ENCODE measurements at places on chromosomes 12 and 14. TPM values are rescaled to one million over a fixed set of nuclear protein-coding genes. Genes with fewer than 3 reads are reported as not detected.
A peak's percentile ranks its signal among the peaks of the same experiment; 100 is the strongest.

OTOGL gene
- total RNA-seq = 0.27 TPM

- no peaks in the 10 kb centered on the region for H3K36me3 ChIP-seq
- no peaks in the 10 kb centered on the region for H3K4me1 ChIP-seq
- no peak for DNase-seq
- no peak overlapping the region for H3K4me3 ChIP-seq
- no peaks in the 10 kb centered on the region for H3K27me3 ChIP-seq
Measured at GRCh38 chr12:29944269-29945000, 160.7 kb upstream of the TMTC1 start.

DNA sequence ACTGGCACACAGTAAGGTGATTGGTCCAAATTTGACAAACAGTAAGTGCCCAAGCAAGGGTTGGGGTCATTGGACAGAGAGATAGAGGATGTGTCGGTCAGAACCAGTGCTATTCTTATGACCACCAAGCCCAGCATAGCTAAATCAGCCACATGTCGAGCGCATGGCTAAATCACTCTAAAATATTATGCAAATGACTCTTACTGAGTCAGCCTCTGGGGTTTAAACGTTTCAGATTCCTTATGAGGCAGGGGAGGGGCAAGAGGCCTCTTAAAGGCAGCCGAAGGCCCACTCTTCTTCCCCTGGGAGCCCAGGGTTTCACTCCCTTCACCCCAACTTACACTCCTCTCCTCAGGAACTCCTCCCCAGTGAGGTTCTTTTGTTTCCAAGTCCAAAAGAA lies 603 bp upstream of the ENDOU start:
- no peaks in the 10 kb centered on the region for H3K36me3 ChIP-seq
- H3K27ac ChIP-seq = peak overlapping the region; percentile 85
- H3K27me3 ChIP-seq = peaks cover 2% of the 10 kb centered on the region
- no peak overlapping the region for H3K4me3 ChIP-seq
- peaks cover 65% of the 10 kb centered on the region for H3K4me1 ChIP-seq

DNA sequence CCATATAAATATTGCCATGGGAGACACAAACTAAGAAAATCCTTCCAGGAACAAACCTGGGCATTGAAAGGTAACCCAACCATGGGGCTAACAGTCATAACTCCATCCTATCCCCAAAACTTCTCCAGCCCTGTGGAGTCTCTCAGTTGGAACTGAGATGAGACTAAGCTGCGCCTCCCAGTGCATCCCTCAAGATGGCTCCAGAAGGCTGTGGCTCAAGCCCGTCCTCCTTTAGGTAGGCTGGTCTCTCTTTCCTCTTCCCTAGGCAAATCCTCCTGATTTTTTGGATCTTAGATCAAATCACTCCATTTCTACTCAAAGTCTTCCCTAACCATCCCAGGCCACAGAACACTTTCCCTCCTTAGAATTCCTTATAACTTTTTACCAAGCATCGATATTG lies 364.3 kb upstream of the CCDC196 start:
- no peaks in the 10 kb centered on the region for H3K36me3 ChIP-seq
- H3K4me1 ChIP-seq = peaks cover 6% of the 10 kb centered on the region
- no peaks in the 10 kb centered on the region for H3K27me3 ChIP-seq
- H3K4me3 ChIP-seq = no peak overlapping the region
- no peak for DNase-seq
- no peak overlapping the region for H3K27ac ChIP-seq

DNA sequence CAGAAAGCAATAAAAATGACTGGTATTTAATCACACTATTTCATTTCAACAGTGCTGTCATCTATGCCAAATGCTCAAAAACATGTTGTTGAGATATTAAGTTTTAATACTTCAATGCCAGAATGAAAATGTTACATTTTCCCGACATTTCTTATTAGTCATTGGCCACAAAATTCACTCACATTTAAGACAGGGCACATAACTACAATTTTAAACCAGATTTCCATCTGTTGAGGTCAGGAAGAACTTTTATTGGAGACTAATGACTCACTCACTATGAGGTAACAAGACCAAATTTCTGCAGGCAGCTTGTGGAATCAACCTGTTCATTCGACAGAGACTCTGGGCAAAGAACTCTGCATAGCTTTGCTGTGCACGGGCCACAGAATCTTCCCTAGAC lies 36.8 kb downstream of the PPTC7 start:
- peak overlapping the region; percentile 84 for H3K27ac ChIP-seq
- DNase-seq = peak; percentile 91
- H3K4me1 ChIP-seq = peaks cover 61% of the 10 kb centered on the region
- H3K4me3 ChIP-seq = peak overlapping the region; percentile 15

All from HFFc6 (cell line).